ENCODE measurements at places on chromosomes 13 and 19. TPM values are rescaled to one million over a fixed set of nuclear protein-coding genes. Genes with fewer than 3 reads are reported as not detected.

The LYPD3 gene
- 34.2 TPM for polyA plus RNA-seq

The FAM124A gene
- 5.2 TPM for polyA plus RNA-seq

The PDE4C gene
- polyA plus RNA-seq, result 0.34 TPM

The CCDC70 gene
- 0.07 TPM for polyA plus RNA-seq

The ATP8B3 gene
- polyA plus RNA-seq, result 3.6 TPM

The ZFP36 gene
- 250 TPM for polyA plus RNA-seq

The KIR3DL1 gene
- 0.02 TPM for polyA plus RNA-seq

The RAB3A gene
- 1.0 TPM for polyA plus RNA-seq

The ZNF177 gene
- 13.8 TPM for polyA plus RNA-seq

The OR4F17 gene
- not detected for polyA plus RNA-seq

The FFAR2 gene
- polyA plus RNA-seq, result 1.1 TPM

The PSG3 gene
- polyA plus RNA-seq, result 0.05 TPM

The CGB2 gene
- 0.11 TPM for polyA plus RNA-seq

The CACNA1A gene
- 1.0 TPM for polyA plus RNA-seq
